Stimulated activated CD8-positive, alpha-beta memory T cell treated with anti-CD3 and anti-CD28 coated beads, Interleukin-4, amount 100 ng/mL, for 1 hour (primary cell): ENCODE measurements at places on chromosomes 5 and 9.

- DNase-seq = no peak
These were observed 5.1 kb downstream of the NRARP start for GRCh38 chr9:137296670-137297664.

GRCh38 chr9:129945314-129945713, 97.7 kb downstream of the FNBP1 start:
- no peak for DNase-seq

DNA sequence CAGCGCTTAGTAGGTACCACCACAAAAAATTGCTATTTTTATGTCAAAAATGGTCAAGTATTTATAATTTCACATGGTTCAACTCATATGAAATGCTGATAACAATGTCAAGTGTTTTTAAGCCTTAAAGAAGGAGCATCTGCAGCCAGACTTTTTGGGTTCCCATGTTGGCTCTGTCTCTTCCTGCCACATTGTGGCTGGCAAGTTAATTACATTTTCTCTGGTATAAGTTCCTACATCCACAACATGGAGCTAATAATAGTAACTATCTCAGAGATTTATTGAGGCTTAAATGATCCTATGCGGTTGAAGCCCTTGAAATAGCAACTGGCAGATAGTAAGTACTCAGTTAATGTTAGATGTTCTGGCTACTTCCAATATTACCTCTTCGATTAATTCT, 5.4 kb downstream of the ATP10B start:
- DNase-seq = no peak

DNA sequence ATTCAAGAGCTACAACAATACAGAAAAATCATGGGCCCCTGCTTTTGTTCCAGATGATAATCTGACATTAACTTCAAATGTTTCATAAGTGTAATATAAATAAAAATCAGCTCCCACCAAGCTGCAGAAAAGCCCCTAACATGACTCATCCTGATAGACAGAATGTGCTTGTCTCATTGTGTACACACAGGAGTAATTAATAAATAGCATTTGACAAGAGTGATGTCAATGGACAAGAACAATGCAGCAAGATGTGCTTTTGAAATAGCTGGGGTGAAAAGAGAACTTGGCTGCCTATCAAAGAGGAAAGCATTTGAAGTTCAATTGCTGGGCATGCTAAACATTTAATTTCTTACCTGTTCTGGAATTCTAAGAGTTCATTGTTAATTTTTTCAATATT, 79.2 kb downstream of the DNAH5 start:
- DNase-seq = no peak

- DNase-seq = no peak
These were observed 17.9 kb downstream of the FGF18 start for GRCh38 chr5:171437286-171437821.

DNA sequence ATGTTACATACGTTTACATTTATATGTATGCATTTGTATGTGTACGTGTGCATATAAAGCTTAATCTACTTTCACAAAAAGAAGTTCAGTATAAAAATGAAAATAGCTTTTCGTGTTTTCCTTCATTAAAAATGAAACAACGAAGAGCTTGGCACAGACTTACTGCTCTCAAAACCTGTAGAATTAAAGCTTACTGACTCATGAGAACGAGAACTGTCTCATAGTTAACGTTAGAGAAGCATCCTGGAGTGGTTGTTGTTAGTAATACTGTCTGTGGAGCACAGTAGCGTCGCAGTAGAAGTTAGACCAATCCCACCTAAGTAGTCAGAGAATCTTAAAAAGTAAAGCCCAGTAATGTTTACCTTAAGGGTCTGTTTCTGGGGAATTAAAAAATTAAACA, 1.3 kb downstream of the MAT2B start:
- DNase-seq = no peak

DNA sequence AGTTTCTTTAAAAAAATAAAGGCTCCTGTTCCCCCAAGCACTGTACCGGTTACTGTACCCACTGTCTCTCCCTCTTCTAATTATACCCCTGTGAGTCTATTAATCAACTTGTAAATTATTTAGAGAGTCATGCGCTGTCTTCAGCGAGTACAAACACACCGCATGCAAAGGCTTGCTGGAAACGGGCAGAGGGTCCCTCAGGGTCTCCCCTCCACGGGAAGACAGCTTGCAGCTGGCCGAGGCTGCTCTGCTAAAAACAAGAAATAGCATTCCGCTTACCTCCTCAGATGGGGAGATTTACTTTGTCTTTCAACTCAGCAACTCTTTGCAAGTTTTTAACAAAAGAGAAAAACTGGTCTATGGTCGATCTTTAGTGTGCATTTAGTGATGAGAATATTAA, 71.8 kb downstream of the AK8 start:
- no peak for DNase-seq

GRCh38 chr5:65481635-65482295, at the start of gene ADAMTS6:
Gene ADAMTS6 (minus strand): TSS chr5:65481920. CDS start chr5:65473673, 8,247 bp downstream.
- peak; percentile 57 for DNase-seq

DNA sequence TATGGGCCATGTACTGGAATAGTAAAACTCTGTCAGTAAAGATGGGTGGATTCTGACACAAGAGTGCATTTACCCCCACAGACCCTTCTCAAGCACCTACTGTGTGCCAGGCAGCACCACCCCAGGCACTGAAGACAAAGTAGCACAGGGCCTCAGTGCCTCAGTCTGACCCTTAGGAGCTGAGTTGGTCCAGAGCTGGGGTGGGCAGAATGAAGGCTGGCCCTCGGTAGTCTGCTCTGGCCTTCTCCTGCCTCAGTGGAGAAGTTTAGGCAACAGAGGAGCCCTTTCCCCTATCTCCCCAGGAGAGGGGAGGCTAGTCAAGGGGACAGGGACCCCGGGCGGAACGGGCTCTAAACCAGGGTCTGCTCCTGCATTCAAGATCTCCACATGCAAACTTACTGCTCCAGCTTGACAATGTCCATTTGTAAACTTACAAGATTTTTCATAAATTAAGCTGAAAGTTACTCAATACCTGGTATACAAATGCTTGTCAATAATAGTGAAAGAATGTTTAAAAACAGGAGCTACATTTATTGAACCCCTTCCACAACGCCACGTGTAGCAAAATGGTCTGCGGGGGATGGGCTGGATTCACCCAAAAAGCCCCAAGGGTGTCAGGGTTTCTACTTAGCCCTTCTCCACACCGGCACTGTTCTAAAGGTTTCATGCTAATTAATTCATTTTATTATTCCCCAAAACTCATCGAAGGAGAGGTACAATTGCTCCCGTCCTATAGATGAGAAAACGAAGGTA, 1.5 kb downstream of the VDAC1 start:
- no peak for DNase-seq

- no peak for DNase-seq
These were observed 1022.5 kb upstream of the DMAC1 start for GRCh38 chr9:8821910-8822666.

DNA sequence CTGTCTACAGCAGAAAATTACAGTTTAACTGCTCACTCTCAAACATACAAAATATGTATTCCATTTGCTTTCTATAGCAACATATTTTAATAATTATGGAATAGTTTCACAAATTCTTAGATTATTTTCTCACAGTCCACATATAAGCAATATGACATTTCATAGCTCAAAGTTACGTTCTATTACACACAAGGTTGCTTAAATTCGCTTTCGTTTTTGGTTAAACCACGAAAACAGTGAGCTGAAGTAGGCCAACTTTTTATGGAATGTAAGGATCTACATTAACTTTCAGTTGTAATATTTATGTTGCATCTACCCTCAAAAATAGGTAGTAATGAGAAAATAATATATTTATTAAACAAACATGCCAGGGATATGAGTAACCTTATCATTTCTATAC, 966.0 kb upstream of the ACO1 start:
- DNase-seq = no peak

DNA sequence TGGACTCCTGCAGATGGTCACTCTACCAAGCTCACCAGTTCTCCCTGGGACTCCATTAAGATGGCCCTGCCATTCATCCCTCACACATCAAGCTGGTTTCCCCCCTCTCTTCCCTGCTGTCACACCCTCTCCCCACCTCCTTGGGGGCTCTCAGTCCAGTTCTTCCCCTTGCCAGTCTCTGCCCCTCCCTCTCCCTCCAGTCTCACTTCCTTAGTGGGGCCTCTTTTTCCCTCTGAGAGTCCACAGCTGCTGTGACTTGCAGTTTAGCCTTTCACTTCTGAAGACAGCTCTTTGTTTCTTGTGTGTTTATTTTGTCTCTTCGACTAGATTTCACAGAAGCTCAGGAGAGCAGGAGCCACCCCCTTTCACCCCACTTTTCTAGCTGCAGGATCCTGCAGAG, 10.5 kb downstream of the DOCK2 start:
- DNase-seq = no peak

GRCh38 chr5:81779125-81779915, 28.4 kb upstream of the SSBP2 start:
- DNase-seq = no peak

DNA sequence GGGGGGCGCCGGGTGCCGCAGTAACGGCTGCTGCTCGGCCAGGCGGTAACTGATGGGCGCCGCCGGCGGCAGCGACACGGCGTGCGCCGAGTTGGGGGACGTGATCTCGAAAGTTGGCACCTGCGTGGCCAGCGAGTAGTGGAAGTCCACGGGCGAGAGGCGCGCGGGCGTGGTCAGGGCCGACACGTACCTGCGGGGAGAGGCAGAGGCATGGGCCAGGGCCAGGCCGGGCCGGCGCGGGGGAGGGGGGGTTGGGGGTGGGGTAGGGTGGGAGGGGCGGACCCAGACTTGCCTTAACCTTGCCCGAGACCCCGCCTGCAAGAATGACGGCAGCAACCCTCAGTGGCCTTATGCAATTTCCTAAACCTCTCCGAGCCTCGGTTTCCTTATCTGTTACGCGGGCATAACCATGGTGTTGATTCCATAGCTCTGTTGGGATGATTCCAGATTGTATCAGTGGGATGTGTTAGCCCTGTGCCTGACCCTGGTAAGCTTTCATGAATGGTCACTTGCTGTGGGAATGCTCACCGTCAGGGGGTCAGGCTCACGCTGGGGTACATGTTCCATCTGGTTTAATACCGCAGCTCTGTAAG, 53.0 kb downstream of the PSD2 start:
- DNase-seq = peak; percentile 15

GRCh38 chr5:74693191-74693590, 8.2 kb downstream of the HEXB start:
- no peak for DNase-seq

GRCh38 chr9:130334915-130335314, 69.4 kb downstream of the HMCN2 start:
- no peak for DNase-seq

DNA sequence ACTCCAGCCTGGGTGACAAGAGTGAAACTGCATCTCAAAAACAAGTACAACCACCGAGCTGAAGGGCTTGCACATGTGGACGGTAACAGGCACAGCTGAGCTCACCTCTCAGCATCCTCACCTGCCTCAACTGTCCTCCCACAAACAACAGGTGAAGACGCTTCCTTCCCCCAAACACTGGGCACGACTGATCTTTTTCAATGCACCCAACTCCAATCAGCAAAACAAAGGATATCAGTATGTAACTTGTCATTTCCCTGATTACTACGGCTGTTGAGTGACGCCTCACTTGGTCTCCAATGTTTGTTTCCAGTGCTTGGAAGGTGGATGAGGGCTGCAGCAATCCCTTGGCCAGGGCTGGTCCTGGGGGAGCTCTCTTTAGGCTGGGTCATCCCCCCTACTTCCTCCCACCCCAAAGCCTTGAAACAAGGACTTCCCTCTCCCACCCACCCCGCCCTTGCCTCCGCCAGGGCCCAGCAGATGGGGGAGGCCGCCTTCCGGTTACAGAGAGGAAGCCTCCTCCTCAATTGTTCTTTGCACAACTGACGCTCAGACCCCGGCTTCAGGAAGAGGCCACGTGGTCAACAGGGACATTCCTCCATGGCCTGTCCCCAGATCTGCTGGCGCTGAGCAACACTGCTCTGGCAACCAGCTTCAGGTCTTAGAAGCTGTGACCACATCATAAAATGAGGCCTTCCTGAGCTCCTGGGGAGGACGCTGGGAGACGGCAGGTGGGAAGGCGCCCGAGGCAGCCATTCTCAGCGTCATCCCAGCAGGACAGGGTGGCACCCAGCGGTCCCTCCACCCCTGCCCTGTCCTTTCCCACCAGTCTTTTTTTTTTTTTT, 5.9 kb downstream of the FAM78A start:
- DNase-seq = no peak

DNA sequence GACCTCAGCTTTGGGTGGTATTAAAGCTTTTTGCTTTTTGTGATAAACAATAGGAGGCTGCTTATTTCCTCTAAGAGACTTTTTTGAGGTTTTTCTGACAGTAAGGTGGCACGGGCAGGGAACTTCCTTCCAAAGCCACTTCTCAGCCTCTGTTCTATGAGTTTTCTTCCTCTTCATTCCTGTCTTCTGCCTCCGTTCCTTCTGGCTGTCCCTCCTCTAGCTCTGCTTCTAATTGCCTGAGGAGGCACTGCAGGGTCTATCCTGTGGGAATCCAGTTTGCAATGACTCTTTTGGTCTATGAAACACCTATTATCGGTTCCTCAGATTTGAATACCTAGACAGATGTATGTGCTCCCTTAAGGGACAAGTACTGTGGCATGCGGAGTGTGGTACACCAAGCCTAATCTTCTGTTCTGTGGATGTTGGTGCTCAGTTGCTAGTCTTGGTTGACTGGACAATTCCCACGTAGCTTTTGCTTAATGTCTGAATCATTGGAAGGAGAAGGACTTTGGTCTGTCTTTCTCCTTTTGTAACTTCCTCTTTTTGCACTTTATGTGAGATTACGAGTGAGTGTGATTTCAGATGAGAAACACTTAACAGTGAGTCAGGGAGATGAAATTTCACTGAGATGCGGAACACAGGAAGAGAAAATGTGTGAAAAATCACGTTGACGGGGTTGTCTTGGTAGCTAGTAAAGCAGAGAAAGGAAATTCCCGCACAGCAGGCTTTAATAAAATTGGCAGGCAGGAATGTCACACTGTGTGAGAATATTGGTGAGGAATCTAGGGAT, 305.2 kb downstream of the EFNA5 start:
- DNase-seq = no peak

- no peak for DNase-seq
These were observed 325.6 kb downstream of the ENC1 start for GRCh38 chr5:74314906-74315305.

GRCh38 chr9:84705128-84705527, 35.6 kb downstream of the NTRK2 start:
- DNase-seq = no peak

DNA sequence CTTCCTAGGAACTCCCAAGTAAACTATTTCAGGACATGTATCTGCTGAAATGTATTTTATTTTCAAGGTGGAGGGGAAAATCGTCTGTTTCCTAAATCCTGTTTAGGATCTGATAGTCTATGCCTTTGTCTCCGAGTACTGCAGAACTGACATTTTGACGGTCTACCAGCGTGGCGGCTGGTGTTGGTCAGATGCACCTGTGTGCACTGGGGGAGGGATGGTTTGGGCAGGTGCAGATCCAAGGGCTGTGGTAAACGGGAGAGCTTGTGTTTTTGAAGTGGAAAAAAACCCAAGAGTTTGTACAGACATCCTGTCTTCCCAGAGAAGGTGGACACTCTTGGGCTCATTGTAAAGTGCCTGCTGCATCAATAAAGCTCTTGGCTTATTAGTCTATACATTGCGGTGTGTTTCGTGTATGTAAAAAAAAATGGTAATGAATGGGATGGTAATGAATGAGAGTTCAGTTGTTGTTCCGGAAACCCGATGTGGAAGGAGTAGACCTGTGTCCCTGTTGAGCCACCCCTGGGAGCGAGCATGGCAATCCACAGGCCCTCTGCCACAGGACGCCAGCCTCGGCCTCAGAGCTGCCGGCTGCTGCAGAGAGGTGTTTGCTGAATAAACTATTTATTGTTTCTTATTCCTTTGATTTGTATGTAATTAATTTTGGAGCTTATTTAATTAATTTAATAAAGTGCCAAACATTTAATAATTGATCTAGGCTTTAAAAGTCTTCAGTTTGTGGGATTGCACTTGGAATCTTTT, 15.3 kb downstream of the ARPC5L start:
- no peak for DNase-seq
